ENCODE measurements at places on chromosomes 16 and 17.
A peak's percentile ranks its signal among the peaks of the same experiment; 100 is the strongest.

DNA sequence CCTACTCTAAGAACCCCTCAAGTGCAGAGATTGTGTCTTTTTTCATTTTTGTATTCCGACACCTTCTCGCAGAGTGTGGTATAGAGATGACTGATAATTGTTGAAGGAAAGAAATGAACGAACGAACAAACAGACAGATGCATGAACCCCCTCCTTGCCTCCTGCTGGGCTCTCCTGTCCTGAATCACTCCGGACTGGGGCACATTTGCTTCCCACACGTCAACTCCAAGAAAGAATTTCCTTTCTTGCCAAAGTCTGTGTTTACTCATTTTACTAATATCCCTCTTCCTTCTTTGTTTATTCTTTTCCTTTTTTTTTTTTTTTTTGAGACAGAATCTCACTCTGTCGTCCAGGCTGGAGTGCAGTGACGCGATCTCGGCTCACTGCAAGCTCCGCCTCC is 37.5 kb upstream of the BHLHA9 start:
- DNase-seq, result no peak

- DNase-seq, result no peak
Observed at GRCh38 chr17:71339206-71339605, 781.6 kb upstream of the SOX9 start.

DNA sequence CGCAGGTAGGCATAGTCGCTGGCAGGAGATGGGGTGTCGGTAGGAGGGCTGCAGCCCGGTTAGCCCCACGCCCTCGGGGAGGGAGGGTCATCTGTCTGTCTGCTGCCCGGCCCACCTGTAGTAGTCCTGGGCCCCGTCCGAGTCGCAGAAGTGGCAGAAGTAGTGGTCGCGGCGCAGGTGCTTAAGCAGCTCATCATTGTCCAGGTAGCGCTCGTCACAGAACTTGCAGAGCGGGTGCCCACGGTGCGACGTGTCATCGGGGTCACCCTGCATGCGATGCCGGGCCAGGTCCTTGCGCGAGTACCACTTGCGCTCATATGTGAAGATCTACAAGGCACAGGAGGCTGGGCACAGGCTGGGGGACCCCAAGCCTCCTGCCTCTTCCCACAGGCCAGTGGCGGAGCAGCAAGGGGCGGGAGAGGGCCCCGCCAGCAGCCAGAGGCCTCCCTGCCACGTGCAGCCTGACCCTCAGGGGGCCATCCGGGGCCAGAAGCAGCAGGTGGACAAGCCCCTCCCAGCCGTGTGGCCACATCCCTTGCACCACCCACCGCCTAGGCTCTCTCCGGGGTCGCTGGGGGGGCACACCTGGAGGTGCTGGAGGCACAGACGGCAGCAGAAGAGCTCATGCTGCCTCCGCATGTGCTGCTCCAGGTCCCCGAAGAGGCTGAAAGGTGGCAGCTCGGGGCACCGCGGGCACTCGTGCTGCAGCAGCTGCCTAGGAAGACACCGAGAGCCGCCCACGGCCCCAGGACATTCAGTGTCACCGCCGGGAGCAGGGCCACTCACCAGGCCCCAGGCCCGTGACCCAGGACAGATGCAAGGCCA is 7.0 kb downstream of the ZNF598 start:
- DNase-seq, result no peak

DNA sequence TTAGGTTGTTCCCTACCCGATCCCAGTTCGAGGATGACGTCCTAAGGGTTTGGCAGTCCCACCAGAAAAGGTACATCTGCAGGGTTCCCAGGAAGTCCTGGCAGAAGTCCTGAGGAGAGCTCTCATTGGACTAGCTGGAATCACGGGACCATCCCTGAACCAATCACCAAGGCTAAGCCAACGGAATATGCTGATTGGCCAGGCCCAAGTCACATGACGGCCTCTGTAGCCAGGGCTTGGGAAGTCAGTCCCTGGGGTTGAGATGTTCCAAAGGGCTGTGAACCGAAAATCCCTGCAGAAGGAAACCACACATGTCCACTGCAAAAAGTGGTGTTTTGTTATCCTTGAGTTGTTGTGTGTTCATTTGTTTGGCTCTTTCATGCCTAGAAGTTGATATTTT is 68.2 kb upstream of the ZNF423 start:
- DNase-seq, result no peak

DNA sequence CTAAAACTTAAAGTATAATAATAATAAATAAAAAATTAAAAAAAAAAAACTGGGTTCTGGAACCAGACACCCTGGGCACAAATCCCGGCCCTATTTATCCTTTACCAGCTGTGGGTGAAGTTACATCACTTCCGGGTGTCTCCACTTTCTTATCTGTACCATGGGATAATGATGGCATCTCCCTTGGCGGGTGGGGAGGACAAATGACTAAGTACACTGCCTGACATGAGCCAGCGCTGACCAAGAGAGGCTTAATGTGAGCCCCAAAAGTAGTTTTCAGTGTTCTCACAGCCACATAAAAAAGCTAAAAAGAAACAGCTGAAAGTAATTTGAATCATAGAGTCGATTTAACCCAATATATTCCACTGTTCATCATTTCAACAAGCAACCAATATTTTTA is 424.9 kb downstream of the SOX9 start:
- DNase-seq, result no peak

DNA sequence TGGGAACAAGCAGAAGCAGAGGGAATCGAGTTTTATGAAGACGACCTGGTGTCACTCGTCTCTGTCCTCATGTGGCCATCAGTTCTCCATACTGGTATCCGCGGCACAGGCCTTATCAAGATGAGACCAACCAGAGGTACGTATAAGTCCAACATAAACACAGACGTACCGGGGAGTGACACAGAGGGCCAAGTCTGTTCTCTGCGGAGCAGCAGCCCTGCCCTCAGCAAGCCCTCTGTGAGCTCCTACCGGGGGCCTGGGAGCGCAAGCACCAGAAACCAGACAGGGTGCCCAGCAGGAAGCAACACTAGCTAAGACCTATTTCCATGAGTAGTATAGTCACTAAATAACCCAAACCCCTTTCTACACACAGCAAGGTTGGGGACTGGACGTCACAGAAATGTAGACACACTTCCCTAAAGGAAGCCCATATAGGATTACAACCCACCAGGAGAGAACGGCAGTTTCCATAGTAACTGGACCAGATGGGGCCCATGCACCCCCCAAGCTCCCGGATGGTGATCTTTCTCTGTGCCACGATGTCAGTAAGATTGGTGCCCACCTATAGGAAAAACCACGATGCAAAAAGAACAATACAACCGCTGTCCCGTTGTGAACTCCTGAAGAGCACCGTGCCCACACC is 911 bp downstream of the ARL16 start:
- DNase-seq, result no peak

- peak; percentile 84 for DNase-seq
Observed at GRCh38 chr16:29994600-29995323, 655 bp downstream of the HIRIP3 start.

- no peak for DNase-seq
Observed at GRCh38 chr17:77869665-77870132, 88.8 kb upstream of the TNRC6C start.

GRCh38 chr16:65342231-65342866 is 220.5 kb upstream of the CDH11 start:
- peak; percentile 10 for DNase-seq

DNA sequence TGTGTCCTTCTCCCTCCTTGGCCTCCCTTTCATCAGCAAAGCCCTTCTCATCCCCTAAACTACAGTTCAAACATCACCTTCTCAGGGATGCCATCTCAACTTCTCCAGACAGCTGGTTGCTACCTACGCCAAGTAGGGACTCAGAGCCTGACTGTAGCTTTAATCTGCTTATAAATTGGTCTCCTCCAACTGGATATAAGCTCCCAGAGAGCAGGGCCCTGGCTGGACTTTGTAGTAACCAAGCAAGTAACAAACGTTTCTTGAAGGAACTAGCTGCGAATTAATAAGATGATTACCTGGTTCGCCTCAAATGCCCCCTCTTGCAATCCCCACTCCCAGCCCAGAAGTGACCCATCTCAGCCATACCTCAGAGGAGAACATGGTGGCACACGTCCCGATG is 17.5 kb upstream of the KLHL11 start:
- DNase-seq, result no peak

GRCh38 chr17:38609280-38610031 is 3.7 kb upstream of the SRCIN1 start:
- DNase-seq, result peak; percentile 81

DNA sequence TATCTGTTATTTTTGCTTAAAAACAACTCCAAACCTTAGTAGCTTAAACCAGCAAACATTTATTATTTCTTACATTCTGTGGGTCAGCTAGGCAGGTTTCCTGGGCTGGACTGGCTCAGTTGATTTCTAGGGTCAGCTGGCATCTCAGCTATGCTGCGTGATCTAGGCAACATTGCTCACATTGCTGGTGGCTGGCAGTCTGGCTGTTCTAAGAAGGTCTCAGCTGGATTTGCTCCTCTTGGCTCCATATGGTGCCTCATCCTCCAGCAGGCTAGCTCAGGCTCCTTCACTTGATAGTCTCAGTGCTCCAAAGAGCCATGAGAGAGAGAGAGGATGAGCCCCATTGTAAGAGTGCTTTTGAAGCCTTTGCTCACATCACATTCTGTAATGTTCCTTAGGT is 470.6 kb upstream of the CDH5 start:
- no peak for DNase-seq

GRCh38 chr17:12618557-12618956 is 47.1 kb upstream of the MYOCD start:
- no peak for DNase-seq

DNA sequence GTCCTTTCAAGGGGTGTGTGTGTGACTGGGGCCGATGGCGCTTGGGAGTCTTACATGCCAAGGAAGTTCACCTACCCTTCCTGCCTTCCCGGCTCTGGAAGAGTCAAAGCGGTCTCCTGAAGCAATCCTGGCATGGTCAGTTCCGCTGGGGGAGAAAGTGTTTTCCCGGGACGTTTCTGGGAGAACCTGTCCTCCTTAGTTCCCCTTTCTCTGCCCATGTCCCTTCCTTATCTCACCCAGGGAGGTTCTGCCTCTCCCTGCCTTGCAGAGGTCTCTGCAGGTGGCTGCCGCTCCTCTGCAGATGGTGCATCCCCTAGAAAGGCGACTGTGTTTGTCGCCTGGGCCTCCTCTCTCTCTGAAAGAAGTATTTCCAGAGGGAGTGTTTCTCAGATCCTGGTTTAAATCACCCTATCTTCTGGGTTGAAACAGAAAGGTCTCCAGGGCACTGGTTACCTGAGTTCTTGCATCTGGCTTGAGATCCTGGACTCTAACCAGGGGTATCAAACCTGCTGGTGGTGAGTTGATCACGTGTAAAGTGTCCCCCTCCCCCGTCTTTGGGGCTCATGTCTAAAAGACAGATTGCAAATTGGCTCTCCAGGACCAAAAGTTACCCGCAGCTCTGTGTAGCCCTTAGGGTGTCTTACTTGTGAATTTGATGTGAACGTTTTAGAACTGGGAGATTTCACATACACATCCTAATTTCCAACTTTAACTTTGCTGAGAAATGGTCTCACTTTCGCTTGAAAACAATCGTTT is 1.9 kb downstream of the PRKCB start:
- no peak for DNase-seq

DNA sequence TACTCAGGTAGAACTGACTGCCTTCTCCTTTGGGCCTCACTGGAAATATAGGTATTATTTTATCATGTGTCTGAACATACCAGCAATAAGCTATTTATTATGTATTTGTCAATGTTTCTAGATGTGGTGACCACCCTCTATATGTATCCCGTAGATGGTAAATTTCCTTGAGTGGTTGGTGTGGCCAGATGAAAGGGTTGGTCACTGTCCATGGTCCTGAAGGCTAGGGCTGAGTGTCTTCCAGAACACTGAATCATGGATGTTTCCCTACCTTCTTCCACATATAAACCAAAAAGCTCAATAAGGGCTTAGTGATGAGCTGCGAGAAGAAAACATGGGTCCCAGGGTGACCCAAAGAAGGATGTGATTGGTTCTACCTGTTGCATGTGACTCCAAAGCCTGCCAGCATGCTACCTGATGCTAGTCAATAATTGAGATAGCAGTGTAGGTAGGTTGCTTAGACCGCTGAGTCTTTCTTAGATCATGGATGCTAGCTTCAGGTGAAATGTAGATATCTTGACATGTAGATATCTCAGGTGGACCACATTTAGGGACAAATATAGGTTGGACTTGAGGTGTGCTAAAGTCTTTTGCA is 150.3 kb downstream of the ASIC2 start:
- peak; percentile 57 for DNase-seq

GRCh38 chr16:88014954-88015805 is 63.9 kb downstream of the BANP start:
- no peak for DNase-seq

- no peak for DNase-seq
Observed at GRCh38 chr16:17387256-17387655, 83.5 kb downstream of the XYLT1 start.

GRCh38 chr16:68350813-68351350 is 40.1 kb downstream of the PRMT7 start:
- DNase-seq, result no peak

DNA sequence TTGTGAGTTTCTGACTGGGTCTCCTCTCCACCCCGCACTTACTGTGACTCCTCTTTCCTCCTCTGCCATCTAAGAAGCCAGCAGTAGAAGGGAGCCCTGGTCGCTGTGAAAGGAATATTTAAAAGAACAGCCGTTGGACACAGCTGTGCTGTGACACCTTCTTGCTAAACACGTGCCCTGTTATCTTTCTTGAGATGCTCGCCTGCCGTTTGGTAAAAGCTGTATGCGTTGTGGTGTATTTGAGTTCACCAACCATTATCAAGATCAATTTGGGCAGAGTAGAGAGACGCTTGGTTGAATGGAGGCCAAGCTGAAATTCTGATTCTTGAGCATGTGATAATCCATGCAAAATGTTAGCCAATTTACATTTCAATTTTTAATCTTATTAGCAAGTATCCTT is 3.8 kb downstream of the GID4 start:
- DNase-seq, result no peak

DNA sequence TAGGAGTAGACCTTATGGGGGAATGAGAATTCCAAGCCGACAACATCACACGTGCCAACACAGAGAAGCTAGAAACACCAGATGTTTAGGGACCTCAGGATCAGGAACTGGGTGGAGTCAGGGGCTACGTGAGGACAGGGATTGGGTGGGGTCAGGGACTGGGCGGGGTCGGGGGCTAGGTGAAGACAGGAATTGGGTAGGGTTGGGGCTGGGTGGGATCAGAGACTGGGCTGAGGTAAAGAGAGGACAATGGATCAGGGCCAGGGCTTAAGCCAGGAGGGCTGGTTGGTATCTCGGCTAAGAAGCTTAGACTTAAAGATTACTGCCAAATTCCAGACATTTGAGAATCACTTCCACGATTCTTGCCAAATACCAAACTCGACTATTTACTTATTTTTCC is 11.6 kb downstream of the TEKT5 start:
- peak; percentile 41 for DNase-seq
